Stimulated activated CD8-positive, alpha-beta memory T cell treated with anti-CD3 and anti-CD28 coated beads, Interleukin-2, amount 100 ng/mL, for 48 hours (primary cell): ENCODE measurements at places on chromosomes 11 and 22.

- no peak for DNase-seq
Measured at GRCh38 chr11:75931124-75931523, 116.1 kb downstream of the UVRAG start.

- no peak for DNase-seq
Measured at GRCh38 chr11:96054870-96055705, 131.2 kb upstream of the MTMR2 start.

GRCh38 chr11:20839231-20839630 is 169.8 kb downstream of the NELL1 start:
- DNase-seq, result no peak

GRCh38 chr11:42161886-42162285 is 702.4 kb upstream of the LRRC4C start:
- no peak for DNase-seq

DNA sequence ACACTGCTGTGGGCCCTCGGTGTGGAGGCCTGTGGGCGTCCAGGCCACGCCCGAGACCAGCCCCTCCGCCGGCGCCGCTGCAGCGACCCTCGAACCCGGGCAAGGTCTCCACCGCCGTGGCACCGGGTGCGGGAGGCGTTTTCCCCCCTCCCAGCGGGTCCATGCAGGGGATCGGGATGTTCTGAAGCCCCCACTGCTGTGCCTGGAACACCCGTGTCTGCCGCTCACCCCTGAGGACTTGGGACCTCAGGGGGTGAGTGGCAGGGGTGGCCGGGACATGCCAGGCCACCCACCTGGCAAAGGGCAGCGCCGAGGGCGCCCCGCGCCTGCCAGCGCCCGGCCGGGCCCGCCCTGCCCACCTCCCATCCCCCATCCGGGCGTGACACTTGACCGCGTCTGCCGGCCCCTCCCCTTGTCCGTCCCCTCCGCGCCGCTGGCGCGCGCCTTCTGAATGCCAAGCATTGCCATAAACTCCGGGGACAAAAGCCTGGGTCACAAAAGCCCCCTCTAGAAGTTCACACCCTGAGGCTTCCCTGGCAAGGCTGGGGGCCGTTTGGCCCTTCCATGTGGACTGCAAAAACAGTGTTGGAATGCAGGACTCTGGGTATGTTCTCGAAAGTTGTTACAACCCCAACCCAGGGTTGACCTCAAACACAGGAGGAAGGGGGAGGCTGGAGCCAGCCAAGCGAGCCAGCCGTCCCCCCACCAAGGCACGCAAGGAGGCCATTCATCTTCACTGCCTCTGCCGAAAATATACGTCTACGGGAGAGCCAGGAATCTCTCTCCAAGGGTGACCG is 819 bp upstream of the KCNQ1OT1 start:
- peak; percentile 26 for DNase-seq

DNA sequence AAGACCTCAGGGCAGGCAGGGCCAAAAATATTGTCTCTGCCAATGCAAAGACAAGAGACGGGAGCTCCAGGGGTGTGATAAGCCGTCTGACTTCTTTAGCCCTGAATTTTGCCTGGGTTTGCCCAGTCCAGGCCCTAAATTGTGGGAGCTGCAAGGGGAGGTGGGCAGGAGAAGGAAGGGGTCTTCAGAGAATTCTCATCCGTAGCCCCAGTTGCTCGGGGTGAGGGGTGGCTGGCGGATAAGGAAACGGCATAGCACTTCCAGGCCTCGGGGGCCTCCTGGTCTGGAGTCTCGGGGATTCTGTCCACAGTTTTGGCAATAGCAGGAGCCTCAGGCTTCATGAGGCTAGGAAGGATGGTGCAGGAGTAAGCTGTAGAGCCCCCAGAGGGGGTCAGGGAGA is 7.4 kb downstream of the CD5 start:
- DNase-seq, result no peak
